ENCODE measurements at places on chromosomes 7 and 10.
A peak's percentile ranks its signal among the peaks of the same experiment; 100 is the strongest.

- no peak for DNase-seq
Measured at GRCh38 chr10:86363833-86364490, 2.6 kb downstream of the GRID1 start.

- peak; percentile 57 for DNase-seq
Measured at GRCh38 chr10:122113161-122113944, 124.4 kb downstream of the TACC2 start.

GRCh38 chr7:77933394-77933793 is 134.8 kb downstream of the PHTF2 start:
- no peak for DNase-seq

GRCh38 chr7:20470082-20470481 is 139.4 kb downstream of the ITGB8 start:
- no peak for DNase-seq

- no peak for DNase-seq
Measured at GRCh38 chr10:60280475-60280874, 109.2 kb downstream of the ANK3 start.
